Pericardium fibroblast (primary cell): ENCODE measurements at places on chromosomes 7 and 10. TPM values are rescaled to one million over a fixed set of nuclear protein-coding genes. Genes with fewer than 3 reads are reported as not detected.

Gene TRPV5
- total RNA-seq, result not detected in 2 replicates

Gene AKR1B15
- not detected in 2 replicates for total RNA-seq

Gene GTF2IRD1
- 16.6 and 24.3 TPM in 2 replicates for total RNA-seq

Gene PNLIP
- not detected in 2 replicates for total RNA-seq

Gene PRKCQ
- 0.09 and 0.12 TPM in 2 replicates for total RNA-seq

Gene PLA2G12B
- total RNA-seq, result not detected in 2 replicates

Gene DGKI
- 1.4 TPM in 2 replicates for total RNA-seq

Gene ITGB8
- total RNA-seq, result 6.0 and 16.3 TPM in 2 replicates

Gene SPDYE1
- not detected in 2 replicates for total RNA-seq

Gene DDX56
- total RNA-seq, result 43.9 and 48.8 TPM in 2 replicates

Gene SLC18A3
- total RNA-seq, result not detected in 2 replicates

Gene PVRIG
- total RNA-seq, result not detected in 2 replicates

Gene KCP
- total RNA-seq, result not detected in 2 replicates

Gene IDI2
- not detected in 2 replicates for total RNA-seq
